ENCODE measurements at places on chromosomes 1 and 21.

DNA sequence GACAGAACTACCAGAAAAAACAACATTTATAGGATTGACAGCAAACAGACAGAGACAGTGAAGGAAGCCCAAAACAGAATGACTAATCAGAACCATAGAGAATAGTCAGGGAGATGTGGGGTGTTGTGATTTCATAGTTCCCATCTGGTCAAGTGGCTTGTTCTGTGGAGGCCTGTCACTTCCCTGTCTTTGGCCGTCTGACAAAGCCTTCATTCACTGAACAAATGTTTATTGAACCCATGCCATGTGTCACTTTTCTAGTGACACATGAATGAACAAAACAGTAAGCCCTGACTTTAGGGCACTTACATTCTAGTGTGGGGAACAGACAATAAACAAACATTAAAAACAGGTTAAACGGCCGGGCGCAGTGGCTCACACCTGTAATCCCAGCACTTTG, 3.2 kb upstream of the SRRM1 start:
- DNase-seq = no peak

- DNase-seq = no peak
These were observed 45.7 kb downstream of the ZC3H11B start for GRCh38 chr1:219566951-219567947.

DNA sequence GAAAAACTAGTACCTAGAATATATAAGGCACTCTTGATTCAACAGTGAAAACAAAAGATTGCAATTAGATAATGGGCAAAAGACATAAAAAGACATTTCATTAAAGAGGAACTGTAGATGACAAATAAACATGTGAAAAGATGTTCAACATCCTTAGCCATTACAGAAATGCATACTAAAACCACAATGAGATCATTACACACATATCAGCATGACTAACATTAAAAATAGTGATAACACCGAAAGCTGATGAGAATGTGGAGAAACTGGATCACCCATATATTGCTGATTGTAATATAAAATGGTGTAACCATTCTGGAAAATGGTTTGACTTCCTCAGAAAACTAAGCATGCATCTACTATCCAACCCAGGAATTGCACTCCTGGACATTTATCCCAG, 340.3 kb downstream of the SEC16B start:
- DNase-seq = no peak

DNA sequence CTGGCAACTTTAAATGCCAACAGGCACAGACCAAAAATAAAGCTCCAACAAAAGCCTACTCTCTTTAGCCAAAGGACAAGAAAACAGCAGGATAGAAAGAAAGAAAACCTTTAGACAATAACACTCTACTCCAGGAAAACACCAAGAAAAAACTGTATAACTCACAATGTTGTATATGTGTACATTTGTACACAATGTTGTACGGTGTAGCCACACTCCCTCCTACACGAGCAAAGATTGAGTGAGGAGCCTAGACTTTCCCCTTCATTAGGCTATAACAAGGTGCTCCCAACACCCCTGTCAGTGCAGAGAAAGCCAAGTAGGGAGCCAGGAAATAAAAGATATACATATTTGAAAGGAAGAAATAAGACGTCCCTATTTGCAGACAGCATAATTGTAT, 24.0 kb downstream of the GJA4 start:
- DNase-seq = no peak

DNA sequence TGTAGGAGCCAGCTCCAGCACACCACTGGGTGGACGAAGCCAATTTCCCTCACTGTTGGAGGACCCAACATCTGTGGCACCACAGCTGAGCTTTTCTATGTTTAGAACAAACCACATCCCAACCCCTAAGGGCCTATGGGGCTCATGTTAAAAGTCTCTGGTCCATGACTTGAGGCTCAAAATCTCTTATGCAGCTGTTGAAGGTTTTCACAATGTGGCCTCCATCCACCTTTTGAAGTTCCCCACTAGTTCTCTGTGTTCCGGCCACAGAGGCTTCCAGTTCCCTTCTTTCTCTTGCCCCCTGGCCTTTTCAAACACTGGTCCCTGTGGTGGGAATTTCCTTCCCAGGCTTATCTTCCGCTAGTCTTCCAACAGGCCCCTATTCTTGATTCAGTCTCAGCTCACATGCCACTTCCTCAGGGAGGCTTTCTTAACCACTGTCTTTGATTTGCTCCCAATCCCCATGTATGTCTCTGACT, 3.9 kb upstream of the IFNLR1 start:
- no peak for DNase-seq

- DNase-seq = no peak
These were observed 55.1 kb upstream of the FASLG start for GRCh38 chr1:172603816-172604215.

GRCh38 chr21:45629046-45629981, 14.2 kb upstream of the PCBP3 start:
- no peak for DNase-seq

GRCh38 chr1:203422116-203422515, 53.5 kb upstream of the PRELP start:
- no peak for DNase-seq

DNA sequence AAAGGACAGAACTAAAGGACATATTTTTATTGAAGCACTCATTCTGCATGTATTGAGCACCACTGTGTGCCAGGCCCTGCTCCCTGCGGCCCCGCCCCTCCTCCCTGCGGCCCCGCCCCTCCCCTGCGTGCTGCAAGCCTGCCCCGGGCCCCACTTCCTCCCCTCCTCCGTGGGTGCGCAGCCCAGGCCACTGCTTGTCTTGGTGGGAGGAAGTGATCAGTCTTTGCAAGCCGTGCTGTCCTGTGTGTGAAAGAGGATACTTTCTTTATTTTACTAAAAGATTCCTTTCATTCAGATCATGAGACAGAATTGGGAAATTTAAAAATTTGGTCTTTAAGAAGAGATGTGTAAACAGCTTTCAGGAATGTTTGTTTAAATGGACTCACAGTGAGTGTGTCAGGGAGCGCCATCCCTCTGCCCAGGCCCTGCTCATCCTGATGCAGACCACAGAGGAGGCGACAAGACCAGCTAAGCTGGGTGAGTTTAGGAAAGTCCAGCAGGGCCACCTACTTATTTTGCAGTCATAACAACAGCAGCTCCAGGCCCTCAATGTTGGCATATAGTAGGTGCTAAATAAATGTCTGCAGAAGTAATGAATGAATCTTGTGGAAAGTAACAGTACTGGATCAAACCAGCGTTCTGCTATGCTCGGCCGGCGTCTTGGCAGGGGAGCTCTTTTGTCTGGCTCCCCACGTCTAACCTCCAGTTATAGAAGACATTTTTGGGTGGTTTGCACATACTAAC, 88.3 kb upstream of the SELENON start:
- DNase-seq = peak; percentile 60

- no peak for DNase-seq
These were observed 36.9 kb downstream of the NSL1 start for GRCh38 chr1:212754680-212755079.

GRCh38 chr1:40651138-40651857, 14.2 kb downstream of the RIMS3 start:
- DNase-seq = no peak

- no peak for DNase-seq
These were observed 12.3 kb downstream of the MAN1C1 start for GRCh38 chr1:25628741-25629421.
